ENCODE measurements at places on chromosomes 3 and 15. TPM values are rescaled to one million over a fixed set of nuclear protein-coding genes. Genes with fewer than 3 reads are reported as not detected.

EFCAB12 gene
- total RNA-seq, result 0.69 TPM

RAD54L2 gene
- 32.8 TPM for total RNA-seq

SEMA7A gene
- total RNA-seq, result 3.0 TPM

GHSR gene
- not detected for total RNA-seq

TUSC2 gene
- total RNA-seq, result 35.7 TPM

DNA sequence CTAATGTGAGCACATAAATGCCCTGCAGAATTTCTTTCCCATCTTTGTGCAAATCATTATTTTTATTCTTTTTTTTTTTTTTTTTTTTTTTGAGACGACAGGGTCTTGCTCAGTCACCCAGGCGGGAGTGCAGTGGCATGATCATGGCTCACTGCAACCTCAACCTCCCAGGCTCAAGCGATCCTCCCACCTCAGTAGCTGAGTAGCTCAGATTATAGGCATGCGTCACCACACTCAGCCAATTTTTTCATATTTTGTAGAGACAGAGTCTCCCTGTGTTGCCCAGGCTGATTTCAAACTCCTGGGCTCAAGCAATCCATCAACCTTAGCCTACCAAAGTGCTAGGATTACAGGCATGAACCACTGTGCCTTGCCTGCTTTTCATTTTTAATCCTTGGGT is 22.9 kb downstream of the DAG1 start:
- DNase-seq, result no peak

DNA sequence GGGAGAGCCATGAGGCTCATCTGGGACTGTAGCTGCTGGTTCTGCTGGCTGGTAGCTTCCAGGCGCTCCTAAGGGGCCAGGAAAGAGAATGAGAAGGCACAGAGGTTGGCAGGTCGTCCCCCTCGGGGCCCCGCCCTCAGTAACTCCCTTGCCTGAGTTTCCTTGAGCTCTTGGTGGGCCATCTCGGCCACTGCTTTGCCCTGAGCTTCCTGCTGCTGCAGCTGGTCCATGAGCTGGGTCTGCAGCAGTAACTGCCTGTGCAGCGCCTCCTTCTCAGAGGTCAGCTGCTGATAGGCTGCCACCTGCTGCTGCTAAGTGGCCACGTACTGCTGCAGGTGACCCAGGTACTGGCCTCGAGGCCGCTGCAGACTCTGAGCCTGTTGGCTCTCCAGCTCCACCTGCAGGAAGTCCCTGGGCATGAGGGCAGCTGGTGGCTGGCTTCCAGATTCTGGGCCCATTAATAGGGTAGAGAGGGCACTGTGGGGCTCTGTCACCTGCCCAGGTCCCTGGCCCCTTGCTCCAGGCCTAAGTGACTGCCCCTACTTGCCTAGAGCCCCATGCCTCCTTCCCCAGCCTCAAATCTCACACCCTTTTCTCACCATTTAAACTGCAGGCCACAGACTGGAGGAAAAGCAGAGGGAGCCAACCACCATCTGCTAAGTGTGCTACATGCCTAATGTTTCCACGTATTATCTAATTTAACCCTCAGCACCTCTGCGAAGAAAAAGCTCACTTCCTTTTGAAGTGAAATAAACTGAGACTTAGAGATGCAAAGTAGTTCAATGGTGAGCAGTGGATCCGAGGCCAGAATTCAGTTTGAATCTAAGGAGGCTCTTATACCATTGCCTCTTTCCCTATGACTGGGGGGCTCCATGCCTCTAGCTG is 10.8 kb upstream of the VPS33B start:
- peak; percentile 88 for DNase-seq

DNA sequence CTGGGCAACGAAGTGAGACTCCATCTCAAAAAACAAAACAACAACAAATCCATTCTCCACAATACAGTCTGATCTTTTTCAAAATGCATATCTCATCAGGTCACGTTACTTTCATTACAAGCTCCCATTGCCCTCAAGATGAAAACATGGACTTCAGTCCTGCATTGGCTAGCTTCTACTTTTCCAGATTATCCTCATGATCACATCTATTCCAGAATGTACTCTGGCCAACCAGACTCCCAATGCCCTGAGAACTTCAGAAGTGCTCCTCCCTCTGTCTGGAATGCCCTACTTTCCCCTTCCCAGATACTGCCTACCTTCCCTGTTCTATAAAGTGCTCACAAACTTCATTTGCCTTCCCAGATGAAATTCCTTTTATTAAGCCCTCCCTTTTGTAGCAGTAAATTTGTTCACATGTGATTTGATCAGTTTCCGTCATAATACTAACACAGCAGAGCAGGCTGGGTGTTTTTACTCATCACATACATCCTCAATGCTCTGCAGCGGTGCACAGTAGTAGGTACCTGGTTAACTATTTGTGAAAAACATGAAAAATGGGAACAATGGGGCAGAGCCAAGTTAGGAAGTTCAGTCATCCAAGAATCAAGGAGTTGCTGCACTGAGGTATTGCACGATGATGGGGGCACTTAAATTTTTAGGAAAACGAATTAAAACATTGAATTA is 5.3 kb downstream of the RPL22L1 start:
- no peak for DNase-seq

DNA sequence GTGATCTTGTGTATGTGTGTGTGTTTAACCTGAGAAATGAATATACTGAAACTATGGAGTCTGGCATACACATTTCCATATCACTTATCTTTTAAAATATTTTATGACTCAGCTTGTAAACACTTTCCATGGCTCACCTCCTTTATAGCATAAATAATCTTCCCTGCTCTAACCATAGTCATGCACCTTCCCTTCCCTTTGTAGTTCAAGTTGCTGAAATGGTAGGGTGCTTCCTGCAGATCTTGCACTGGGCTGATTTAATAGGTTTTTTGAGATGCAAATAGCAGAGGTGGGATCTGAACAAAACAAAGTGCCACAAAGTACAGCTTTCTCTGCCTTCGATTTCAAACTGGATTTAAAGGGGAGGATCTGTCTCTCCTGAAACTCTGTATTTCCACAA is 712.7 kb upstream of the LMCD1 start:
- no peak for DNase-seq

- DNase-seq, result no peak
Measured at GRCh38 chr15:68298882-68299381, 21.4 kb downstream of the FEM1B start.

GRCh38 chr3:124557433-124558232 is 172.6 kb upstream of the UMPS start:
- peak; percentile 39 for DNase-seq

- no peak for DNase-seq
Measured at GRCh38 chr3:13504161-13504831, 24.2 kb downstream of the HDAC11 start.

GRCh38 chr15:43238671-43239131 is 17.9 kb upstream of the EPB42 start:
- DNase-seq, result no peak

DNA sequence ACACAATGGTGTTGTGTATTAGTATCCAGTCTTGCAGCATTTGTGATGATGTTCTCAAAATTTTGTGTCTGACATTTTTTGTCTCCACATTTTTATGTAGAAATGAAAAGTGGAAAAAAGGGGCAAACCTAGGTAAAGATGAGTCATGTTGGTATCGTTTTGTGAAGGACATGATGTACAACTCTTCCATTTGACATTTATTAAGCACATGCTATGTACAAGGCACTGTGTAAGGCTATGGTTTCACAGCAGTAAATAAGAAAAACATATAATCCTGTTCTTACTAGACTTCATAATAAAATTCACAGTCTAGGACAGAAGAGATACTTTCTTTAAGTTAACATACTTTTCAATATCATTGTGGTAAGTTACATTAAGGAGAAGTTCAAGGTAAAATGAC is 143.5 kb upstream of the CNTN4 start:
- DNase-seq, result no peak

DNA sequence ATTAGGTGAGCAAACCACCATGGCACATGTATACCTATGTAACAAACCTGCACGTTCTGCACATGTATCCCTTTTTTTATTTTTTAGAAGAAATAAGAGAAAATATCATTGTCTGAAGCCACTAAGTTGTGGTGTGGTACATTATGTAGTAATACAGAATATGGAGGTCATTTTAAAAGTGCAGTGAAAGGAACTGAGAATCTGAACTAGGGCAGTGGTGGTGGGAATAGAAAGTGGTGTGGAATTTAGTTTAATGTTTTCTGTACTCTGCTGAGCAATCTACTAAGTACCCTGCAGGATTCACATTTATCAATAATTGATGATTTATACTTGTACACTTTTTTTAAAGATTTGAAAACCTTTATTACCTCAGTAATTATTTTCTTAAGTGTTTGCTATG is 283.5 kb downstream of the CHL1 start:
- no peak for DNase-seq

- DNase-seq, result no peak
Measured at GRCh38 chr3:194294199-194294894, 56.8 kb downstream of the CPN2 start.

DNA sequence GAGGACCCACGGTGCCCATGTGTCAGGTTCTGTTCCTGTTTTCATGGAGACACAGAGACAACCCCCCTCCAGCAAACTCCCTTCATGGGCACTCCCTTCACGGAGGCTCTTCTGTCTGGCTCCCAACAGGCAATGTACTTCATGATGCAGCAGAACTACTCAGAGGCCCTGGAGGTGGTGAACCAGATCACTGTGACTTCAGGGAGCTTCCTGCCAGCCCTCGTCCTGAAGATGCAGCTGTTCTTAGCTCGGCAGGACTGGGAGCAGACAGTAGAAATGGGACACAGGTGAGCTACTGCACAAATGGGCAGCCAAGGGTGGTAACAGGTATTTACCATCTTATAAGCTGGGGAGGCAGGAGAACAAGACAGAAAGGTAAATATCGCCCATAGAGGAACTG is 7.0 kb downstream of the TTC21A start:
- no peak for DNase-seq

DNA sequence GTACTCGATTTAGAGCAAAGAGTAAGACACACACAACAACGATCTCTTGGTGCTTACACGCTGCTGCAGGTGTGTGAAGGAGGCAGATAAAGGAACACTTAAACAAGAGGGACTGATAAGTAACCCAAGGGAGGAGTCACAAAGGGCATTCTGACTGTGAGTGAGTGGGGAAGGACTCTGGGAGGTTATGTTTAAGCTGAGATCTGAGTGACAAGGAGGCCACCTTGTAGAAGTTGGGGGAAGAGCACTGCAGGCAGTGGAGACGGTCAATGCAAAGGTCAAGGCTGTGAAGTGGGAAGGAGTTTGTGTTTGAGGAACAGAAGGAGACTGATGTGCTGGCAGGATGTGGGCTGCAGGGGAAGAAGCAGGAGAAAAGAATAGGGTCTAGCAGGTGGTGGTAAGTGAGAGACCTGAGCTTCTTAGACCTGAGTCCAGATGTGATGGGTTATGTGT is 63.1 kb downstream of the LPP start:
- DNase-seq, result no peak

DNA sequence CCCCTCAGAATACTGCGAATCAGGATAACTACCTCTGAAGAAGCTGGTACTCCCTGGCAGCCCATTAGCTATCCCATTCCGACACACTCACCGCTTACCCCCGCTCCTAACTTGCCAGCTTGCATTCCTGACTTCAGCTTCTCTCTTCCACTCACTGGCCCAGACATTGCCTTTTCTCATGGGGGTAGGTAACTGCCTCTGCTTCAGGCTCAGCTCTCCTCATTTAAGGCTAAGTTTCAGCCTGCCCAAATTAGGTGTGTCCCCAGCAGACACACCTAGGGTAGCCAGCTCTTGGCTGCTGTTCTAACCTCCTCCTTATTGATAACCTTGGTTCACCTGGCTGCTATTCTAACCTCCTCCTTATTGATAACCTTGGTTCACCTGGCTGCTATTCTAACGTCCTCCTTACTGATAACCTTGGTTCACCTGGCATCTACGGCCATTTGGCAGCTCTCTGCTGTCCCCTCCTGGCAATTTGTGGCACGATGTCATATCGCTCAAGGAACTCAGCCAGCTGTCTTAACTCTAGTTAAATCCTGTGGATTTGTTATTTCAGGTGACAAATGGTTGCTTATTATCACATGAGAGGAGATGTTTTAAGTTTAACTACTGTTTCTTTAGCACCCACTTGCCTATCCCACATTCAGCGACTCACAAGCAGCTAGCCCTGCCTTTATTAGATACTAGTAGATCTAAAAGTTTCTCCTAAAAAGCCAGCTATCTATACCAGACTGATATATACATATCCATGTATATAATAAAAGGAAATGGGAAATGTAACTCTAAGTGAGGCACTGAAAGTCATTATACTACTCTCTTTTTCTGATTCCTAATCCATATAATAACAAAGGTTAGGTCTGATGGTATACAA is 106.5 kb upstream of the ACP3 start:
- DNase-seq, result no peak

- DNase-seq, result no peak
Measured at GRCh38 chr15:43134157-43134635, 810 bp downstream of the TMEM62 start.

DNA sequence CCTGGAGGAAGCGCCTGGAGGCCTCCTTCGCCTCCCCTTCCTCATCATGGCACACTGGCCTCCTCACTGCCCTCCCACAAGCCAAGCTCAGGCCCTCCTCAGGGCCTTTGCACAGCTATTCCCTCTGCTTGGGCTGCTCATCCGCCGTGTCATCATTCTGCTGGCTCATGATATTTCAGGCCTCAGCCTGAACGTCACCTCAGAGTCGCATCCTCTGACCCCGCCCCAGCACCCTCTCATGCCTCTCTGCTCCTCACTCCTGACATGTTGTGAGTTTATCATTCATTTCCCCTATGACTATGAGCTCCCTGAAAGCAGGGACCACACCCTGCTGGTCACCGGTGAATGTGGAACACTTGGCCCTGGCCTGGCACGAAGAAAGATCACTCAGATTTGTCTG is 20.7 kb upstream of the POC1A start:
- DNase-seq, result no peak

GRCh38 chr3:181718369-181718768 is 6.6 kb downstream of the SOX2 start:
- DNase-seq, result no peak

DNA sequence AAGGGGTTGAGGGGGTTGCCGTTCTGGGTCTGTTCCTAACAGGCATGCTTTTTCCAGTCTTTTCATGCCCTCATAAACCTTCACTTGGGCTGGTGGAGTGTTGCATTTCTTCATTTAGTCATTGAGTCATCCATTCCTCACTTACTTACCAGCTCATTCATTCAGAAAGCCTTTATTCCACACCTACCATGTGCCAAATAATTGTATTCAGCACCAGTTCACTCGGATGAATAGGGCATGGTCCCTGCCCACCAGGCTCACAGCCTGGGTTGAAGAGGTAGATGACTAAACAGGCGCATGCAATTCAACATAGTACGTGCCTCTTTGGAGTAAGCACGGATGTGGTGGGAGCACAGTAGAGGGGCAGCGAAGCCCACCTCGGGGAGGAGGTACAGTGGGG is 35.1 kb upstream of the THSD4 start:
- DNase-seq, result no peak

Data from mucosa of descending colon (tissue), 3 donors.